ENCODE measurements at places on chromosomes 5 and 9.

GRCh38 chr5:64318175-64318574 lies 152.5 kb downstream of the RNF180 start:
- no peak for DNase-seq

GRCh38 chr5:68446487-68446894 lies 230.9 kb downstream of the PIK3R1 start:
- DNase-seq, result peak; percentile 55

DNA sequence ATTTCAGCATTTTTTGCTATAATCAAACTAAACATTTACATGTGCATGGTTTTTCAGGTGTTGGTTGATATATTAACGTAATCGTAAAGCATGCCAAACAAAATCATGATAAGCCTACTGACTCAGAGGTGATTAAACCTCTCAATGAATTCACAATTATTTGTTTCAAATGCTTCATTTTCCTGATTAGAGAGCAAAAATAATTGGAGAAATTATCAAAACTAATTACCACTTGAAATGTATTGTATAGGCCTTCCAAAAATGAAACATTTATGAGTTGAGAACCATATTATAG lies 45.7 kb upstream of the JMY start:
- DNase-seq, result no peak

DNA sequence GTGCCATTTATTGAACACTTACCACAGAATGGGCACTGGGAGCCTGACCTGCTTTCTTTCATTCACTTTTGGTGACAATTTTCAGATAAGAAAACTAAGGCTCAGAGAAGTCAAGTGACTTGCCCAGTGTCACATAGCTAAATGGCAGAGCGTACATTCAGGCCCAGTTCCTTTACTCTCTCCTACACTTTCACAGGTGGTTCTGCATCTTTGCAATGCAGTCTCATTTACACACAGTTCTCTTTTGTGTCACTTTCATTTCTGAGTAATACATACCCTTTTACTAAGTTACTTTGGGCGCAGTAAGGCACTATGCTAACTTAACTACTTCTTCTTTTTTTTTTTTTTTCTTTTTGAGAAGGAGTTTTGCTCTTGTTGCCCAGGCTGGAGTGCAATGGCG lies 8.3 kb downstream of the NFIL3 start:
- DNase-seq, result peak; percentile 77

DNA sequence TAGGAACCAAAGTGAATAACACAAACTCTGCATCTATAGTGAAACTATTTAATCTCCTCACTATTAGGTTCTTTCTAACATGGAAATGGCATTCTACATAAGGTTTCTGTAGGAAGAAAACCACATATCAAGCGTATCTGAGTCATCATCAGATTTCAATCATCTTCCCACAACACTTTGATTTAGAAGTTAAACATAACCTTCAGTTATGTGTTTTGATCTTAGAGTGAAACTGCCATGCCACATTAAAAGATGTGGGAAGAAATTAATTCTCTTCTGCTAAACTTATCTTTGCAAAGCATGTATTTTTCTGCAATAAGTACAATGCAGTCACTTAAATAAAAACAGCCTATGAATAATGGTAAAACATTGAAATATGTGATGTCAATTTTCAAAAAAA lies 55.0 kb downstream of the MEF2C start:
- no peak for DNase-seq

DNA sequence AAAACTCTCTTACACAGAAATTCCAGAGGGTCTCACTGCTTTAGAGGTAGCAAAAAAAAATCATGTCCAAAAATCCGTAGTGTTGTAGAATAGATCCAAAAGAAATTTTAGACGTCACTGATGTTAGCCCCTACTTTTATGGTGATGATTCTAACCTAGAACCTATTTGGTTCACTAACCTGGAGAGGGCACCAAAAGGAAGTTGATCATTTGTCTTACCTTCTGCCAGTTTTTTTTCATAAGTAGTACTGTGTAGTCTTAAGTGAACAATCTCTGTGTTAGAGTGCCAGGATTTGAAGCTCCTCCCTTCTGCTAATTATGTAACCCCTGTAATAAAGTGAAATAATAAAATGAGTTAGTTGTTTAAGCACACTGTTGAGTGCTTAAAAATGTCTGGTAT lies 215.2 kb downstream of the SMARCA2 start:
- no peak for DNase-seq

- DNase-seq, result no peak
Measured at GRCh38 chr9:95552255-95552654, 35.5 kb upstream of the PTCH1 start.

DNA sequence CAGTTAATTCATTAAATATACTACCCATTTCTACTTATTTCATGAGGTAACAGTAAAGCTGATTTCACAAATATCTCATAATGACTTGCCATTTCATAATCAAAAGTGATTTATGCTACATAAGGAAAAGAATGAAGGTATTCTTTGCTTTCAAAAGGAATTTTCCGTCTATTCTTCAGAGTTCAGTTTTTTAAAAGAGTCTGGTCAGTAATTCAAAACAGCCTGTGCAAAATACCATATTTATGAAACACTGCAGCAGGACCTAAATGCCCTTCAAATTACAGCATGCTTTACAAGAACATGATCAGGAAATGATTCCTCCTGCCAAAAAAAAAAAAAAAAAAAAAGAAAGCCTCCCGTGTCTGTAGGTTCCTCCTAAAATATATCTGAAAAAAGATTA lies 154.7 kb downstream of the KIAA0825 start:
- no peak for DNase-seq

DNA sequence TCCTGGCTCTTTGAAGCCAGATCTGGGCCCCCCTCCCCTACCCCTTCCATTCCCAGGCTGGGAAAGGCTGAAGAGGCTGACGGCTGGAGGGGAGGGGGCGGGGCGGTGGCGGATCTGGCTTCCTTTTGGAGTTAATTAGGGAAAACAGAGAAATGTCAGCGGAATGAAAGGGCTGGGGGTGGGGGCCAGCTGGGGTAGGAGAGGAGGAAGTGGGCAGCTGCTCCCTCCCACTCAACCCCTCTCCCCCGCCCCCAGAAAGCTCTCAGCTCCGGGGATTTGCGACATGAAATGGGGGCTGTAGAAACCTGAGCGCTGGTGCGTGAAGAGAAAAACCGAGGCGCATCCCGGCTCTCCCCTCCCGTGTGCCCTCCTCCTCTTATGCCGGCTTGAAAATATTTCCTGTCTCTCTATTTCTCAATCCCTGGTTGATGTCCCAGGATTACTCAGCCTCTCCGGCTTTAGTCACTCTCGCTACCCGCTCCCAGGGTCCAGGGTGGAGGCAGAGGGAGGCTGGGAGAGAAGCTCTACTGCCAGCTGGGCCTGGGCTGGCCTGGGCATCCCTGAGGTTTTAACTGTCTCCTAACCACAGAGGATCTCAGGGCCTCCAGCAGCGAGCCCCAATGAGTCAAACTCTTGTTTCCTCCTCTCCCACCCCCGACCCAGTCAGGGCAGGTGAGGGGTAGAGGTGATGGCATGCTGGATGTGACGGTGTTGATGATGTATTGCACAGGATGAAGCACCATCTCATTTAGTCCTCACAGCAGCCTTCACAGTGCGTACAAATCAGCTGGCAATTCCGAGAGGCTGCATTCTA lies 20.1 kb downstream of the PCDHGC5 start:
- DNase-seq, result no peak

GRCh38 chr9:6877671-6878161 lies 119.9 kb downstream of the KDM4C start:
- DNase-seq, result no peak

DNA sequence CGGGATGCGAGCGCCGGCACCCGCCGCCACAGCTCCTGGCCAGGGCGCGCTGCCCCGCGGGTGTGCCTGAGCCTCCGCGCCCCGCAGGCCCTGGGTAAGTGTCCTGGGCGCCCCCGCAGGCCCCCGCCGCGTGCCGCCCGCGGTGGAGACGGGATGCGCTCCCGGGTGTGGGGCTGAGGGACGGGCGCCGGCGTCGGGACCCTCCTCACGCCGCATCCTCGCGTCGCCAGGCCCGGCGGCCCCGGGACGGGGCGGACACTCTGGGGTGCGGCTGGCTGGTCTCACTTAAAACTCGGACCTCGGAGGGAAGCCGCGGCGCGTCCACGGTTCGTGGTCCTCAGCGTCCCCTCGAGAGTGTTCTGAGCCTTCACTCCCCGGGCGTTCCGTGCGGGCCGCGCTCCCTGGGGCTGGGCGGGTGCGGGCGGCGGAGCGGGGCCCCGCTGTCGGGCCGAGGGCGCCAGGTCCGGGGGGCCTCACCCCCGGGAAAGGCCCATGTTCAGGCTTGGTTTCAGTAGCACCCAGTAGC lies 275 bp downstream of the AHRR start:
- DNase-seq, result peak; percentile 65

GRCh38 chr5:115455301-115455707 lies 89.3 kb downstream of the FEM1C start:
- no peak for DNase-seq

- DNase-seq, result no peak
Measured at GRCh38 chr5:59873113-59873512, 20.4 kb downstream of the PDE4D start.

DNA sequence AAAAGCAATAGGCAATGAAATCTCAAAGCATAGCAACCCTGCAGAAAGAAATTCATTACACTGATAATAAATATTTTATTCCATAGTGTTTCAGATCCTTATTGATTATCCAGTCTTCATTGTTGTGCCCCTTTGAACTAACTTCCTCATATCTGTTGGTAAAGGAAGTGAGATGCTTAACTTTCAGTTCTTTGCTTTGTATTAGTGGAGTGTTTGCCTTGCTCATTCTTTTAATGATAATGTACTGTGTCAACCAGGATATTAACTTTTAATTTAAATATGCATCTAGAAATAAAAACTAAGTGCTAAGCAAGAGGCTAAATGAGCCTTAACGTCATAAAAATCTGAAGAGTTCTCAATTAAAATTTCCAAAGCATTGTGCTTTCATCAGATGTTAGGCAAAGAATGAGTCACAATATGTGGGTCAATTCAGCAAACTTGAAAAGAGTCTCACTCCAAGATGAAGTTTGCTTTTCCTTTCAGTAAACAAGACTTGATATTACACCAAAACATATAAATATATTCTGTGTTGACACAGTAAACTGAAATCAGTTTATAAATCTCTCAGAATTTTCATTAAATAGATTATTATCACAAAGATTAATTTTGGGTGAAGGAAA lies 105.9 kb downstream of the GIN1 start:
- no peak for DNase-seq

DNA sequence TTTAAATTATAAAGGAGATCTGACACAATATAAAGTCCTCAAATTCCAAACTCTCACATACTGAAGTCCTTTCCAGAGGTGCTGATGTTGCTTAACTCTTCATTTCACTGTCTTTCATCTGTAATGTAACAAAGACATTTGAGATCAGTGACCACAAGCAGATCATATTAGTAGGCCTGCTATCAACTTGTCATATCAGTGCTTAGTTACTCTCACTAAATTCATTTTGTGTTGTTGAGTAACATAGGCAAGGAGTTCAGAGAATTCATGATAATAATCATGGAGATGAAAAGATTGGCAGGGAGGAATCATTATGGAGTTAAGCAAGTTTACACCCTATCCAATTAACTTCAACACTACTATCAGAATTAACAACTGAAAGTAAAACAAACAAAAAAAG lies 571.0 kb upstream of the ARRDC3 start:
- no peak for DNase-seq

- no peak for DNase-seq
Measured at GRCh38 chr9:90927496-90927895, 125.9 kb downstream of the SYK start.

- DNase-seq, result no peak
Measured at GRCh38 chr5:448766-449090, 5.8 kb downstream of the EXOC3 start.

Measured in GM20000 (cell line).